ENCODE measurements at places on chromosomes 4 and X.
A peak's percentile ranks its signal among the peaks of the same experiment; 100 is the strongest.

- DNase-seq, result no peak
Observed at GRCh38 chr4:90798948-90799347, 671.8 kb downstream of the CCSER1 start.

DNA sequence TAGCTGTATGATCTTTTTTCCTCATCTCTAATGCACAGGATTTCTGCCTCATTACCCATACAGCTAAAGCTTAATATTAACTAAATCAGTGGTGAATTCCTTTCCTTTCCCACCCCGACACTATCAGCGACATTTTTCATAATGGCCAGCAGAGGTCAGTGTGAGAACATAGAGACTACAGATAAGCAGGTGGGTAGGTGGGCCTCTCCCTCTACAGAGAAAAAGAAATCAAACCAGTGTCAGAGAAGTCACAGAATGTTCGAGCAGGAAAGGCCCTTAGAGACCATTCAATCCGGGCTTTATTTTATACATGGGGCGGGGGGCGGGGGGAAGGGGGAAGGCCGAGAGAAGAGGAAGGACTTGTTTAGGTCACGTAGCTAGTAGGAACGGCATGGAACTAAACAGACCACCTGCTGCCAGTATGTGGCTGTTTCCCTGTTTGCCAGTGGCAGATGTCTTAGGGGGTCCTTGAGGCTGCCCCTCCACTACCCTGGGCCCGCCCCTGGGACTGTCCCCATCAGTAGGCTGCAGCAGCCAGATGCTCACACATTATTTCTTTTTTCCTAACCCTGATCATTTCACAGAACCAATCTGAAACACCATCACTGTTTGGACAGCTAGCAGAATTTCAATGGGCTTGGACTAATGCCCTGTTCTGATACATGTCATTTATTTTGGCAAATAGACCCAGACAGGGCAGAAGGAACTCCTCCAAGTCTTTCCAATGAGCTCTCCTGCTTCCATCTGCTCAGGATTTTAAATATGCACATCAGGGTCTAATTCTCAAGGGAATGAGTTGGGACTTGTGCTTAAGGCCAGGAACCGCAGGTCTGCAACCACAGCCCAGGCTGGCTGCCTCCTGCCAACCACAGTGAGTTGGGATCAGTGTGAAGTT, 133.4 kb downstream of the ATG4A start:
- DNase-seq, result no peak

- DNase-seq, result no peak
Observed at GRCh38 chrX:71632923-71633657, 14.8 kb upstream of the CXCR3 start.

- no peak for DNase-seq
Observed at GRCh38 chrX:40945361-40945713, 139.9 kb upstream of the USP9X start.

DNA sequence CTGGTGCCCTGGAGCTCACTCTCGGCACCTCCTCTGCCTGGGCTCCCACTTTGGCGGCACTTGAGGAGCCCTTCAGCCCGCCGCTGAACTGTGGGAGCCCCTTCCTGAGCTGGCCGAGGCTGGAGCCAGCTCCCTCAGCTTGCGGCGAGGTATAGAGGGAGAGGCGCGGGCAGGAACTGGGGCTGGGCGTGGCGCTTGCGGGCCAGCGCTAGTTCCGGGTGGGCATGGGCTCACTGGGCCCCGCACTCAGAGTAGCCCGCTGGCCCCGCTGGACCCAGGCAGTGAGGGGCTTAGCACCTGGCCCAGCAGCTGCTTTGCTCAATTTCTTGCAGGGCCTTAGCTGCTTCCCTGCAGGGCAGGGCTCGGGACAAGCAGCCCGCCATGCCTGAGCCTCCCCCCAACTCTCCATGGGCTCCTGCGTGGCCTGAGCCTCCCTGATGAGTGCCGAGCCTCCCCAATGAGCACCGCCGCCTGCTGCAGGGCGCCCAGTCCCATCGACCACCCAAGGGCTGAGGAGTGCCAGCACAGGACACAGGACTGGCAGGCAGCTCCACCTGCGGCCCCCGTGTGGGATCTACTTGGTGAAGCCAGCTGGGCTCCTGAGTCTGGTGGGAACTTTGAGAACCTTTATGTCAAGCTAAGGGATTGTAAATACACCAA, 26.7 kb upstream of the FAM90A26 start:
- DNase-seq, result no peak

- DNase-seq, result no peak
Observed at GRCh38 chr4:112279882-112280315, 5.8 kb downstream of the TIFA start.

DNA sequence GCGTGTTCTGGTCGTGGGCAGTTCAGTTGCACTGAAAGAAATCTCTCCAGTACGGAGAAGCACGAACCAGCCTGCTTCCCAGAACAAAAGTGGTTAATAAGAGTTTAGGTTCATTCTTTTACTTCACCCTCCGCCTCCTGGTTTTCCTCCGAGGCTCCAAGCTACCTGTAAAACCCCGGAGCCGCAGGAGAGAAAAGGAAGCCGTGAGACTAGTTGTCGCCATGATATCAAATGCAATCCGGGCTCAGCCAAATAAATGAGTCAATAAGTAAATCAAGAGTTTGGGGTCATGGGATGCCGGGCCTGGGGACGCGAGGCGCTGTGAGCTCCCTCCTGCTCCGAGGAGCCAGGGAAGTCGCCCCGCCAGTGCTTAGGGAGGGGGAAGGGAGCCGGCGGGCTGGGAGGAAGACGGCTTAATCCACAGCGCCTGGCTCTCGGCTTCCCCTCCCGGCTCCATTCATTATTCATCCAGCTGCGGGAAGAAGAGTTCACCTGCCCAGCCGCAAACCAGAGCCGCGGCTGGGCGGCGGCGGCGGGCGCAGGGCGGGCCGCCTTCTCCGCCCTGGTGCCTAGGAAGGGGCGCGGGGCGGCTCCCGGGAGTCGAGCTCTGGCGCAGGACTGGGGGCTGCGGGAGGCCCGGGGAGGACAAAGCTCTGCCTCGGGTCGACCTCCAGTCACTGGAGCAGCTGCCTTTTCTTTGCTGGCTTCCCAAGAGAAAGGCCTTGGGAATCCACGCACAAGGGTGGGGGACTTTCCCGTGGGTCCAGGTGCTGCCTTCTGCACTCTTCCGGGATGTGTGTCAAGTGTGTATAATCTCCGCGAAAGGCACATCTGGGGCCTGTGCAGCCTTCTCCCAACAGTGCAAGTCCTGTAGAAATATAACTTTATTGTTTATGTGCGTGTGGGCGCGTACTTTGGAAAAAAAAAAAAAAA, 1.7 kb downstream of the FRAS1 start:
- peak; percentile 22 for DNase-seq

GRCh38 chr4:20126906-20127305, 124.8 kb upstream of the SLIT2 start:
- no peak for DNase-seq

All from amygdala (tissue), 56 donors.